Activated CD8-positive, alpha-beta memory T cell treated with anti-CD3 and anti-CD28 coated beads, Interleukin-2, amount 10 ng/mL, durations not matched to agents 7 days and 5 days (primary cell): ENCODE measurements at places on chromosomes 2 and 18. TPM values are rescaled to one million over a fixed set of nuclear protein-coding genes. Genes with fewer than 3 reads are reported as not detected.

- no peak for DNase-seq
- peaks cover 28% of the 10 kb centered on the region for H3K36me3 ChIP-seq
These were observed 72.8 kb downstream of the ABI2 start for GRCh38 chr2:203400805-203401585.

Gene CCDC121
- total RNA-seq: 0.98 TPM

DNA sequence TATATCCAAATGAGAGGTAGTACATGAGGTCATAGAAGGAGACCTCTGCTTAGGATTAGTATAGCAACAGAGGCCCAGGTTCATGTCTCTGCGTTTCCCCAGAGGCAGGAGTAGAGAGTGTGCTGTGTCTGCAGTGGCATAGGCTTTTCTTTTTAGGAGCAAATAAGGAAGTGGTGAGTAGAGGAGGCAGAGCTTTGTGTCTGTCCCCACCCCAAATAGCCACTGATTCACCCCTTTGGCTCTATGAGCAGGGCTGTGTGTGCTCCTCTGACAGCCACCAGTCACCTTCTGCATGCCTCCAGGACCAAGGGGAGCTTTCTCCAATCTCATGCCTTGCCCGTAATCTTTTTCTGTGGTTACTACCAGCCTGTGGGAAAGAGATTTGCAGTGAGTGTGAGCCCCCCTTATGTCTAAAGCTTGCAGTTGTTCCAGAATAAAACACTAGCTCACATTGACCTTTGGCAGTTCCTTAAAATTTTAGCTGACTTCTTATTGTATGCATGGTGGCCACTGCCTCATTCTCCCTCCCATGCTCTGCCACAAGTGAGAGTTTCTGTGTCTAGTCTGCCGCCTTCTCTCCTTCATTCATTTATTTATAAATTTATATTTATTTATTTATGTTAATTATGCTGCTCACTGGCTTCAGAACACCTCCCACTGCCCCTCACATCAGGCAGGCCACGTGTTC is 23.5 kb upstream of the ELAC1 start:
- peaks cover 28% of the 10 kb centered on the region for H3K36me3 ChIP-seq
- H3K27ac ChIP-seq: no peak overlapping the region
- H3K4me3 ChIP-seq: no peak overlapping the region
- no peaks in the 10 kb centered on the region for H3K4me1 ChIP-seq
- no peak for DNase-seq

- no peak overlapping the region for H3K4me3 ChIP-seq
- H3K4me1 ChIP-seq: no peaks in the 10 kb centered on the region
- no peak for DNase-seq
These were observed 265.1 kb downstream of the RIT2 start for GRCh38 chr18:42850174-42851083.

- DNase-seq: no peak
- H3K4me3 ChIP-seq: no peak overlapping the region
- H3K4me1 ChIP-seq: peaks cover 9% of the 10 kb centered on the region
- peaks cover 61% of the 10 kb centered on the region for H3K36me3 ChIP-seq
These were observed 28.7 kb downstream of the ELP2 start for GRCh38 chr18:36158266-36158867.

GRCh38 chr2:129733579-129733978 is 245.9 kb upstream of the RAB6C start:
- no peaks in the 10 kb centered on the region for H3K4me1 ChIP-seq
- no peak overlapping the region for H3K4me3 ChIP-seq
- H3K27me3 ChIP-seq: no peaks in the 10 kb centered on the region
- no peak overlapping the region for H3K27ac ChIP-seq
- peak; percentile 3 for DNase-seq

Gene THUMPD2
- 16.0 TPM for total RNA-seq

- no peak overlapping the region for H3K4me3 ChIP-seq
- H3K27me3 ChIP-seq: no peaks in the 10 kb centered on the region
- DNase-seq: no peak
- no peak overlapping the region for H3K27ac ChIP-seq
- H3K36me3 ChIP-seq: no peaks in the 10 kb centered on the region
These were observed 67.3 kb downstream of the SMIM21 start for GRCh38 chr18:75360215-75360614.

Gene LBH
- 68.5 TPM for total RNA-seq

Gene IL36RN
- total RNA-seq: not detected

Gene ECEL1
- not detected for total RNA-seq

GRCh38 chr2:149648282-149649030 is 60.9 kb upstream of the MMADHC start:
- H3K36me3 ChIP-seq: no peaks in the 10 kb centered on the region
- no peak overlapping the region for H3K27ac ChIP-seq
- DNase-seq: no peak
- no peaks in the 10 kb centered on the region for H3K4me1 ChIP-seq

DNA sequence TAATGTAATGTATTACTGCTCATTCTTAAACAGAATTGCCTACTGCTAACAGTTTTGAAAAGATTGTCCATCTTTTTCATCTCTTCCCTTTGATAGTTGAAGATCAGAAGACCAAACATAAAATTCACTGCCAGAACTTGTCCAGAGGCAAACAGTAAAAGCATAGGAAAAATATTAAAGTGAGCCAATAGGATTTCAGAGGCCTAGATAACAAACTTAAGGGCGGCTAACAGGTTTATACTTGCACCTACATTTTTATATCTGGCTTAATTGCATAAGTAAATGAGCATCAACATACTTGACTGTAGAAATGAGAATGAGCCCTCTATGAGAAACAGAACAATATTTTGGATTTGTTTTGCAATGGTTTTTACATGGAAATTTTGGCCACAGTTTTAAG is 30.3 kb downstream of the ZC3H15 start:
- no peak overlapping the region for H3K4me3 ChIP-seq
- H3K4me1 ChIP-seq: no peaks in the 10 kb centered on the region
- DNase-seq: no peak
- H3K36me3 ChIP-seq: peaks cover 29% of the 10 kb centered on the region
- H3K27ac ChIP-seq: no peak overlapping the region

Gene REG1B
- not detected for total RNA-seq

Gene BOK
- total RNA-seq: not detected

GRCh38 chr2:37389989-37390765 is 45.7 kb downstream of the QPCT start:
- H3K4me3 ChIP-seq: no peak overlapping the region
- DNase-seq: peak; percentile 76
- H3K27ac ChIP-seq: peak overlapping the region; percentile 33
- peaks cover 3% of the 10 kb centered on the region for H3K27me3 ChIP-seq
- peaks cover 3% of the 10 kb centered on the region for H3K4me1 ChIP-seq

DNA sequence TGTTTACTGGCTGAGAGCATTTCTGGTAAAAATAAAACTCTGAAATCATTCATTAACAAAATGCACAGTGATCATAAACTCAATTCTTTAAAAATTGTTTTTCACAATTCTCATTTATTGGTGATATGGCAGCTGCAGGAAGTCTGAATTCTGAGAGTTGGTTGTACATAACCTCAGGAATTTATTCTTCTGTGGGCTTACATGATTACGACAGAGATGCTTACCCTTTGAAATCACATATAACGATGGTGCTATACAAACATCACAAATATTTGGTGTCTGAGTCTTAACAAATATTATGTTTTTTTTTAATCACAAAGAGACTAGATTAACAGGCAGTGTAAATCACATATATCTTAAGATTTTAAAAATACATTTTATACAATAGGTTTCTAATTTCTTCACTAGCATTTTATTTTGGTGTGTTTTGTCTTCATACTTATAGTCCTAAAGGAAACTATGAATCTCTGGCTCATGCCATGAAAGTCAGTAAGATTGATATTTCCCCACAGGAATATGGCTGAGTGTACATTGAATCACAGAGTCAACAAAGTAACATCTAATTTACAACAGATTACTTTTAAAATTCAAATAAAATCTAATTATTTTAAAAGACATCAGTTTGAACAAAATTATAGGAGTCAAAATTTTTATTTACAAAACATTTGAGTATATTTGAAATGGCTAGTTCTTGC is 318.8 kb upstream of the THUMPD2 start:
- DNase-seq: no peak
- H3K27me3 ChIP-seq: no peaks in the 10 kb centered on the region
- H3K27ac ChIP-seq: no peak overlapping the region
- H3K4me3 ChIP-seq: no peak overlapping the region
- H3K4me1 ChIP-seq: no peaks in the 10 kb centered on the region

DNA sequence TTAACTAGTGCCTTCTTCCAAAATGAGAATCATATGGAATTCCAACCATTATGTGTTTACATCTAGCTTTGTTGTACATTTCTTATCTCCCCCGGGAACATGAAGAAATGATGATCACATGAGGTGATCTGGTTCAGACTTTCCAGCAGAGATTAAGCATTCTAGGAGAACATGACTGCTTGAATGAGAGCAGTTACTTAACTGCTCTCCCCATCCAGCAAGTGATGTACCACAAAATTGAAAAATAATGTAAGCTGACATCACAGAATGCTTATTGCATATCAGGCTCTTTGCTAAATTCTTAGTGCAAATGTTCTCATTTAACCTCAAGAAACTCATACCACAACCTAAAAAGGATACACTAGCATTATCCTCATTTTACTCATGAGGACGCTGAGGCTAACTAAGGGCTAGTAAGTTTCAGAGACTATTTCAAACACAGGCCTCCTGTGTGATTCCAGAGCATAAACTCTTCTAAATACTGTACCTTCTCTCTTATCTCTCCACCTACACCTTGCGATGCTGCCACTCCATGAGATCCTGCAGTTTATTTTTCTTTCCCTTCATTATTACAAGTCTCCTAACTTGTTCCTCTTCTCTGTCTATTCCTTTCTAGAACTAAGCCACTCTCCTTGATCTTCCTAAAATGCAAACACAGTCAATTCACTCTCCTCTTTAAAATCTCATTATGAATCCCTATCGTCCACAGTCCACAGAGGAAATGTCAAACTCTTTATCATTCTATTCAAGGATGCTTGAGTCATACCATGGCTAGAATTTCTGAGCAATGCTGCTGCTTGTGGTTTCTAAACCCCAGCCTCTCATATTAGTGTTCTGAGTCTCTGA is 1224.8 kb upstream of the ZEB2 start:
- peaks cover 18% of the 10 kb centered on the region for H3K4me1 ChIP-seq
- H3K4me3 ChIP-seq: no peak overlapping the region
- H3K27me3 ChIP-seq: peaks cover 8% of the 10 kb centered on the region
- DNase-seq: no peak

Gene DNAH6
- total RNA-seq: 0.63 TPM

GRCh38 chr2:86628091-86628522 is 4.4 kb upstream of the RNF103 start:
- no peak for DNase-seq
- H3K36me3 ChIP-seq: no peaks in the 10 kb centered on the region
- peaks cover 5% of the 10 kb centered on the region for H3K4me1 ChIP-seq
- H3K27me3 ChIP-seq: peaks cover 9% of the 10 kb centered on the region
- no peak overlapping the region for H3K4me3 ChIP-seq
- H3K27ac ChIP-seq: no peak overlapping the region

DNA sequence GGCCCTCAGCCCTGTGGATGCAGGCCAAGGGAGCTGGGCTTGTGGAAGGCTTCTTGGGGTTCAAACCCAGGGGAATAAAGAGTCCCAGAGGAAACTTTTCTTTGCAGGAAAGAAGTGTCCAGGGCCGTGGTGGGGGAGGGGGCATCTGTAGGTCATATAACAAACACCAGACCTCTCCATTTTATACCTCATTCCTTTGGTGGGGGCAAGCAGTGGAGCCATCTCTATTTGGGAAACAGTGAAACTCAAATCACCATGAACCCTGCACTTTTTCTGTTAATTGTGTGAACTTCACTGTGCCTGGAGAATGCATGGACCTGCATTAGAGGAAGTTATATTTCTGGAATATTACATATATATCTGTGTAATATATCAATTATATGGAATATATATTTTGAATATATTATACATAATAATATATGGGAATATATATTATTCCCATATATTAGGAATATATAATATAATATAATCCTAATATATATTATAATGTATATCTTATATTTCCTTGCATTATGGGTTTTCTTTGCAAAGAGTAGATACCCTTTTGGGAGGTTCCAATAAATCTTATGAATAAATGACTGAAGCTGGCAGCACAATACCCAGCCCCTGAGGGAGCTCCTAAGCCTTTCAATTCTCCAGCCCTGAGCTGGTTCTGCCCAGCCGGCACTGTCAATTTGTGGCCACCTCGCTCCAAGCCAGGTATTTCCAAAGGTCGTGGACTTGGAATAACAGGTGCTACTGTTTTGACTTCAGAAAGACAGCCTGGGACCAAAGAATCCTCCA is 97.7 kb upstream of the PKDCC start:
- H3K4me3 ChIP-seq: no peak overlapping the region
- no peak overlapping the region for H3K27ac ChIP-seq
- no peaks in the 10 kb centered on the region for H3K36me3 ChIP-seq

Gene ZBTB7C
- total RNA-seq: 0.09 TPM

GRCh38 chr2:218138047-218138446 is 12.2 kb downstream of the CXCR2 start:
- H3K4me1 ChIP-seq: no peaks in the 10 kb centered on the region
- no peaks in the 10 kb centered on the region for H3K36me3 ChIP-seq
- H3K4me3 ChIP-seq: no peak overlapping the region
- no peak overlapping the region for H3K27ac ChIP-seq

DNA sequence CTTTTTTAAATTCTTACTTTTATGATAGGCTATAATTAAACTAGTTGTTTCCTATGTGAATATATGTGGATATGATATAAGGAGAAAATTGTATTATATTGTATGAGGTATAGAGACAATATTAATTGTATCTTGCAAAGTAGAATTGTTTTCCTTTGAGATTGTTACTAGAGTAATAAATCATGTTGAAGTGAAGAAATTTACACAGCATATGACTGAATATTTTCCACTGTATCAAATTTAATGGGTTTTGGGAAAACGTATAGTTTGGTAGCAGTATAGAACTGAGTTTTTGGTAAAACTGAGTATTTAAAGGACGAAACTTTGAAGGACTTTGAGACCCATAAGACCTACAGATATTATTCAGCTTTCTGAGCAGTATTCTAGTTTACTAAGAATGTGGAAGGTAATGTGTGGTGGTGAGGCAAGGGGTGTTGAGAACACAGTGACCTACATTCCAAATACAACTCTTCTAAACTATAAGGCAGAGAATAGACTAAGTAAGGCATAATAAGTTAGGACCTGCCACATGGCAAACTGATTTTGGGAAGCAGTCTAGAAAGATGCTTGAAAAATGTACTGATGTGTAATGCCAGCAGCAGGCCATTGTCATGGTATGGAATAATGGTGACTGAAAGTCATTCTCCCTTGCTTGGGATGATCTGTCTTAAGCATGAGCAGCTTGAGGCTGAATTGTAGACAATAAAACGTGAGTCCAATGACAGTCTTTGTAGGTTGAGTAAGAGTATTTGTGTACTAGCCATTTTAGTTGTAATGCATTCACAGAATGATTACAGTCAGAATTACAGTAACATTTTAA is 29.6 kb downstream of the PKP4 start:
- H3K4me1 ChIP-seq: peaks cover 11% of the 10 kb centered on the region
- H3K27ac ChIP-seq: no peak overlapping the region
- no peak overlapping the region for H3K4me3 ChIP-seq
- H3K27me3 ChIP-seq: no peaks in the 10 kb centered on the region
- DNase-seq: no peak

DNA sequence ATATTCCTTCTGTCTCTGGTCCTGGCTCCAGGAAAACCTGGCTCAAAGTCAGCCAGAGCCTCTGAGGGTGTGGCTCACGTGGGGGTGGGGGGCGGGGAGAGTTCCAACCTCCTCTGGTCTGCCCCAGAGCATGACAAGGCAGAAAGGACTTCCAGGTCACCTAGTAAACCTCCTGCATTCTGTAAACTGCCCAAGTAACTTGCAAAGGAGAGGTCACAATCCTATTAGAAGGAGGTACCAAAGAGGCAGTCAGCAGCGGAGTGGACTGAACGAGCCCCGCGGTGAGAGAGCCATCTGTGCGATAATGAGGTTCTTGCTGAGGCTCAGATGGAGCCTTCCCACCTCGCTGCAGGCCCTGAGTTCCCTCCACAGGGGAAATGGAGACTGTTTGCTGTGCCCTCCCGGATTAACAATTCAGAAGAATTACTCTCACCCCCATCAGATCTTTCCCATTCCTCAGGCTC is 58.9 kb upstream of the GATA6 start:
- no peaks in the 10 kb centered on the region for H3K4me1 ChIP-seq
- H3K36me3 ChIP-seq: no peaks in the 10 kb centered on the region
